Stimulated activated CD4-positive, alpha-beta T cell treated with anti-CD3 and anti-CD28 coated beads, Interleukin-2, amount 100 ng/mL, for 24 hours (primary cell): ENCODE measurements at places on chromosomes 2 and 18.

DNA sequence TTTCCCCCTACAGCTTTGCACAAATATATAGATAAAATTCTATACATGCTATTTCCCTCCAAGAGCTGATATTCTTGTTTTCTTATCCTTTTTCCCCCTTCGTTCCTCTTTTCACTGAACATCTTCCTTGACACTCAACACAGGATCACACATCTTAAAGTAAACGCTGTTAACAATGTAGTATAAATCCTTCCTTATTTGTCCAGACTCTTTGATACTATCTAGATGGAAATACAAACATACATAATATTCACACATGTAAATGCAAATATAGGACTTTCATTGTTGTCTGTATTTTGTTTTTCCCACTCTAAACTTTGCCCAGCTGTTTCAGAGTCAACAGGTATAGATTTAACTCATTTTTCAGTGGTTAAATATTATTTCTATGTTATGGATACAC is 3.0 kb upstream of the TACR1 start:
- DNase-seq = no peak

DNA sequence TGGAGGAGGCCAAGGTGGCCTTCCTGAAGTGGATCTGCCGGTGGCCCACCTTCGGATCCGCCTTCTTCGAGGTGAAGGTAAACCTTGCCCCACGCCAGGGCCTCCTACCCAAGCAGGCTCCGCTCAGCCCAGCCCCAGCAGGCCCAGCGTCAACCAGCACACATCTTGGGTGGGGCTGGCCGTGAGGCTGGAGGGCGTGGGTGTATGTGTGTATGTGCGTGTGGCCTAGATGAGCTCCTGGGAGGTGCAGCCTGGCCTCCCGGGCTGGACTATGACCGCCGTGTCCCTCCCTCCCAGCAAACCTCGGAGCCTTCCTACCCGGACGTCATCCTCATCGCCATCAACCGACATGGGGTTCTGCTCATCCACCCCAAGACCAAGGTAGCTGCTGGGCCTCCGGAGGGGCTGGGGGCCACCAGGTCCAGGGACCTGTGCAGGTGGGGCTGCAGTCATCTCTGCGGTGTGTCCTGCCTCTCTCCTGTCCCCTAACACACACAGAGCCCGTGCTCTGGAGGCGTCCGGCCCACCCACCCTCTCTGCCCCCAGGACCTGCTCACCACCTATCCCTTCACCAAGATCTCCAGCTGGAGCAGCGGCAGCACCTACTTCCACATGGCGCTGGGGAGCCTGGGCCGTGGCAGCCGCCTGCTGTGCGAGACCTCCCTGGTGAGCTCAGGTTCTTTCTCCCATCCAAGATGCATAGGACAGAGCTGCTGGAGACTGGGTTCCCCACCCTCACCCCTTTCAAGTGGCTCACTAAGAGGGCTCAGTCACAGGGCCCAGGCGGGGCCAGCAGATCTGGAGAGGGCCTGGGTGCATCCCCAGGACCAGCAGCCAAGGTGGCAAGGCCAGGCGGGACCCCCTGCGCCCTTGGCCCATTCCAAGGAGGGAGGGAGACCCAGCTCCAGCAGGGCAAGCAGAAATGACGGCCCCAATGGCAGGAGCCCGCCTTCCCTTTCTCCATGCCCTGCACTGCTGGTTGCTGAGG is 9.4 kb upstream of the GPR17 start:
- DNase-seq = no peak

DNA sequence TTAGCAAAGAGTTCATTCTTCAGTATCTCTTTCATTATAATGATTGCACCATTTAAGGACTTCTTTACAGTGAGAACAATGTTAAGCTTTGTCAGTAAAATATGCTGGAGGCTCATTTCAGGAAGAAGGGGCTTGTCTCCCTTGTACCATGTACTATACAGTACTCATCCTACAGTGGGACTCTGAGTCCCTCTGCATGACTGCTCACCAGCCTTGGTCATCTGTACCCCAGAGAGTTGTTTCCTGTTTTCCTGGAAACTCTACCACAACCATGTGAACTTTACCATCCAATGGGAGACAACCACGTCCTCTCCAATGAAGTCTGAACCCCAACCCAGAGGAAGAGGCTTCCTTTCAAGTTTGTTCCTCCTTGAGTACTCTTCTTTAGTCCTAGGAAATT is 1171.1 kb upstream of the CRIM1 start:
- no peak for DNase-seq

DNA sequence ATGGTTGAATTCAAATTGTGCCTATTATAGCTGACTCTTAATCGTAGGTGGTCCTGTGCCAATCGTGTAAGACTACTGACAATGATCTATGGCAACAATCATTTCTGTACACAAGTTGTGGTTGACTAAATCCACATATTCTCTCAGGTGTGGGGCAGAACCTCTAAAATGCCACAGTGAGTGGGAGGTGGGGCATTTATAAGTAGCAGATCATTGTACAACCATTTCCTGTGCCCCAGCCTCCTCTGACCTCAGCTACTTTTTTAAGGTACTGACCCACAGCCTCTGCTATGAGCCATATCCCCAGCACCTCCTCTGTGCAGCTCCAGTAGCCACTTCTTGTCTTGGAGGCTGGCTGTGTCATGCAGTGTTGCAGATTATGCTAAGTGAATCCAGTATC is 48.6 kb upstream of the RAPH1 start:
- DNase-seq = peak; percentile 21

- no peak for DNase-seq
Measured at GRCh38 chr2:119684518-119684917, 5.5 kb downstream of the TMEM177 start.

DNA sequence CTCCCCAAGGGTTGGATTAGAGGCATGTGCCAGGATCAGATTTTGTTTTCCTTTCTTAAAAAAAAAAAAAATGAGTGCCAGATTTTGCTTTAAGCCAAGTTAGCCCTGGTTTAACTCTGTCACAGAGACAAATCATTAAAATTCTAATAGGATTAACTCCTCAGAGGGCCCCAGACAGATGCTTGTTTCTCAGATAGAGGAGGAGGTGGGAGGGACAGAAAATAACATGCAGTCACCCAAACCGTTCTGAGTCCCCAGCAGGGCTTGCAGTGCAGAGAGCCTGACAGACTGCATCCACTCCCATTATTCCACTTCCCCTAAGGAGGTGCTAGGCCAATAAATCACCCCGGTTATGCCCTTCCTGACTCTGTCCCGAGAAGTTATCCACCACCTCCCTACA is 6.3 kb upstream of the PROKR1 start:
- DNase-seq = no peak

DNA sequence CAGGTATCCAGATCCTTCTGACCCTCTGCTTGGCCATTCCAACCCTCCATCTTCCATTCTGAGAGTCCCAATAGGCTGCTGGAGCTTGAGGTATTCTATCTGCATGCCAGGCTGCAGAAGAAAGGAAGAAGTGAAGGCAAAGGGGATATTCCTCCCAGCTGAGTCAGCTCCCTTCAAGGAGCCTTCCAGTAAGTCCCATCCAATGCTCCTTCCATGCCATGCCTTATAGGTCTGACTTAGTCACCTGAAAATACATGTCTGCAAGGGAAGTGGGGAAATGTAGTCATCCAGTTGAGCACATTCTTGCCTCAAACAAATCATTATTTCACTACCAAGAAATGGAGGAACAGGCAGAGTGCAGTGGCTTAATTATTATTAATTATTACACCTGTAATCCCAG is 464.6 kb downstream of the CNTNAP5 start:
- DNase-seq = no peak

- no peak for DNase-seq
Measured at GRCh38 chr2:7915302-7916091, 766.4 kb upstream of the ID2 start.

DNA sequence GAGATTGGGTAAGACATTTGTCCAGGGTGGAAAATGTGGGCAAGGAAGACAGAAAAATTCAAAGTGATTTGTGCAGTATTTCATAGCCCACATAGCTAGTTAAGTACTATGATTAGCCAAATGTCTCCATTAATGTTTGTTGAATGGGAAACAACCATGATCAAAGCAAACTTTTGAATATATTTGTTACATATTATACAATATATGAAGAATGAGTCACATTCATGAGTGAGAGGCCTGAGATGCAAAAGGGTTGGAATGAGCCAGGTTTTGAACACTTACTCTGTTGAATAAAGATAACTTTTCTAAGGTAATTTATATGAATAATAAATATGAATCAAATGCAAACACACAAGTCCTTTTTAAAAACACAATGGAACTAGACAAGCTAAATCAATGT is 984.5 kb upstream of the CDH2 start:
- DNase-seq = no peak

DNA sequence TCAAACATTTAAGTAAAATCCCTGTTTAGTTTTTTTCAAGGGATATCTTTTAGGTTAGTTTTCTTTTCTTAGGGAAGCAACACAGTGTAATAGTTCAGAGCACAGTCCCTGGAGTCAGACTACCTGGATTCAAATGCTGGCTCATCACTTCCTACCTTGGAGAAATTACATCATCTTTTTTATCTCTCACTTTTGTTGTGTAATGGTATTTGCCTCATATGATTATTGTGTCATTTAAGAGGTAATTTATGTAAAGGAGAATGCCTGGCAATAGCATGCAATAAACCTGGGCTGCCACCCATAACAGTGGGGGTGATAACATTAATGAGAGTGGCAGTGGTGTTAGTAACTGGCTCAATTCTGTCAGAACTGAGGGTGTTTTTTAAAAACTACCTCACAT is 26.3 kb downstream of the ERLEC1 start:
- DNase-seq = no peak

DNA sequence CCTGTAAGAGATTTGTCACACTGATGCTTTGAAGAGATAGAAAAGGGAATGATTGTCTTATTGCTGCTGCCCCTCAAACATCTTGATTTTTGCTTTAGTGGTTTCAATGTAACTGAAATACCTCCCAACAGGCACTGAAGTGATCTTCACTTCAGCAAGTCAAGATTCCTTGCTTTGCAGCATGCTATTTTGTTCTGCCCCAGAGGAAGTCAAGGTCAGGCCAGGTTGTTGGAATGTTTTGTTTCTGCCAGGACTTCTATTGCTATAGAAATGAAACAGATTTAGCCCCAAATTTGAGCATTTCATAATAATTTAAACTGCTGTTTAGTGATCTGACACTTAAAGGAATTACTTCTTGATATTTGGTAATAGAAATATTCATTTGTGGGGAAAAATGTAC is 277.6 kb downstream of the ZNF804A start:
- DNase-seq = no peak

DNA sequence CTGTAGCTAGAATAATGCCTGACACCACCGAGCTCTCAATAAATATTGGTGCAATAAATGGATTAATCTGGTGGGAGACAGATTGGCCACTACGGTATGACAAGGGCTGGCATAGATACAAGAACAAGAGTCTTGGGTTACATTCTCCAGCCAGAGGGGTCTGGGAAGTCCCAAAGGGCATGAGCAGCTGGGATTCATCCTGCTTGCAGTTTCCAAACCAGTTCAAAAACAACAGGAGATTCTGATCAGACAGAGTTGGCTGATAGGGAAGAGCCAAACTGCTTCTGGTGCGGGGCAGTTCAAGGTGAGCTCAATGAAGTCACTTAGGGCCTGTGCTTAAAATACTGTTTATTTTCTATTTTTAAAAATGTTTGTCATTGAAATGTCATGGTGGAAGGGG is 266.9 kb downstream of the TNS1 start:
- no peak for DNase-seq

DNA sequence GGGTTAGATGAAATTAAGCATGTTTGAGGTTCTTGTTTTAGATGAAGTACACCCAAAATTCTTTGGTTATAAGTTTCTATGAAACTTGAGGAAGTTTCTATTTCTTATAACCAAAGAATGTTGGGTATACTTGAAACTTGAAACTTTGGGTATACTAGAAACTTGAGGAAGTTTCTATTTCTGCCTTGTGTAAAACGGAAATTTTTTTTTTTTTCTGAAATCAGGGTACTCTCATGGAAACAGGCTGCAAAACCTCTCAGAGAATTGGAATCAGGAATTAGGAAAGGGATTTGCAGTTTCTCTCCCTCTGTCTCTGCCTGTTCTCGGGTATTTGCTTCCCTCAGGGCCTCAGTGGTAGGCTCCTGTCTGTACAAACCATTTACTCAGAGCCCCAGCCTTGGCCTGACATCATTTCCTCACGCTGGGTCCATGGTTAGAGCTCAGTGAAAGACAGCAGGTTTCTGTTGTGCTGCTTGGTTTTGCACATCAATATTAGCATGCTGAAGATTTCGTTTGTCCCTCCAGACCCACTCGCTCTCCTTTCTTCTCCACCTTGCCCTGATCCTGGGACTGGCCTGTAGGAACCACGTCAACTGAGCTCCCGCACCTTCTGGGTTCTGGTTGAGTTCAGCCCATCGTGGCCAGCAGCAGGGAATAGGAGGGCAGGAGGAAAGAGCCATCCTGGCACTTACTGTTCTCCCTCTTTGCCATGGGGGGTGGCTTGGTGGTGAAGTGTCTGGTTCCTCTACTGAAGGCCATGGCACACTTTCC is 106.4 kb downstream of the POLR1A start:
- peak; percentile 33 for DNase-seq

GRCh38 chr2:119251652-119252051 is 28.0 kb downstream of the STEAP3 start:
- no peak for DNase-seq

- peak; percentile 69 for DNase-seq
Measured at GRCh38 chr18:67217551-67218166, 298.9 kb downstream of the DSEL start.

DNA sequence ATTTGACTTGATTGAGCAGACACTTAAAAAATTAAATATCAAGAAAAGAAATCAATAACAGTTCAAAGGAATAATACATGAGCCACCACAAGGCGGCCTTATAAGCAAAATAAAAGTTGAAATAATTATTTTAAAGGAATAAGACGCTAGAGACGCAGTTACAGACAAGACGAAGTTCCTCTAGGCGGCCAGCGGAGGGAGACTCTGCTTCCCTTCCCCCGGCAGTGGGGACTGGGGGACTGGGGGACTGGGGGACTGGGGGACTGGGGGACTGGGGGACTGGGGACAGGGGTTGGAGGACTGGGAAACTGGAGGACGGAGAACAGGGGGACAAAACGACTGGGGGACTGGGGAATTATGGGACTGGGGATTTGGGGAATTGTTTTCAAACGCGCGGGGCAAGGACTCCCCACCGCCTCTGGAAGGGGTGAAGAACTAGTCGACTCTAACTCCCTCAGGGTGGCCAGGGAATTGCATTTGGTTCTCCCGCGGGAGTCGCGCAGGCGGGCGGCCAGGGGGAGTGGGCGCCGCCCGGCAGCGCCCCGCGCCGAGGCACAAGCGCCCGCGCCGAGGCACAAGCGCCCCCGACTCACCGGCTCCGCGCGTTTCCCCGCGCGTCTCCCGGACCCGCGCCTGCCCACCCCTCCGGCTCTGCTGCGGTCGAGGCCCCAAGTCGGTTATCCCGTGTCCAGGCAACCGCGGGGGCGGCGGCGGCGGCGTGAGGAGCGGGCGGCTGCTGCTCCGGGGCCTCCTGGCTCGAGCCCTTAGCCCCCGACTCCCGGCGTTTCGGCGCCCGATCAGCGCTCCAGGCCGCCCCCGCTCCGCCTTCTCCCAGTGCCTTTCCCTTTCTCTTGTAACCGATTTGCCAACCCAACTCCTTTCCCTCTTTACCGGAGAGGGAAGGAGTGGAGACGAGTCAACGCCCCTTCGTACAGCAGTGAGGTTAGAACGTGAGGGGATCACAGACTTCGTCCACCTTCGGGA is at the start of gene CCDC178:
TSS of gene CCDC178 (minus strand) at position 662 of the 984 bp plus-strand sequence. CDS start 28,633 bp downstream, outside the sequence.
- DNase-seq = no peak

GRCh38 chr2:101960819-101961337 is 30.9 kb upstream of the IL1R2 start:
- no peak for DNase-seq

- DNase-seq = no peak
Measured at GRCh38 chr2:201136889-201137321, 20.9 kb downstream of the CFLAR start.

GRCh38 chr2:84906900-84907714 is 1.7 kb downstream of the TMSB10 start:
- peak; percentile 49 for DNase-seq
